ENCODE measurements at places on chromosomes 11 and 22.

- no peak for DNase-seq
Measured at GRCh38 chr11:120759046-120759445, 247.5 kb downstream of the GRIK4 start.

DNA sequence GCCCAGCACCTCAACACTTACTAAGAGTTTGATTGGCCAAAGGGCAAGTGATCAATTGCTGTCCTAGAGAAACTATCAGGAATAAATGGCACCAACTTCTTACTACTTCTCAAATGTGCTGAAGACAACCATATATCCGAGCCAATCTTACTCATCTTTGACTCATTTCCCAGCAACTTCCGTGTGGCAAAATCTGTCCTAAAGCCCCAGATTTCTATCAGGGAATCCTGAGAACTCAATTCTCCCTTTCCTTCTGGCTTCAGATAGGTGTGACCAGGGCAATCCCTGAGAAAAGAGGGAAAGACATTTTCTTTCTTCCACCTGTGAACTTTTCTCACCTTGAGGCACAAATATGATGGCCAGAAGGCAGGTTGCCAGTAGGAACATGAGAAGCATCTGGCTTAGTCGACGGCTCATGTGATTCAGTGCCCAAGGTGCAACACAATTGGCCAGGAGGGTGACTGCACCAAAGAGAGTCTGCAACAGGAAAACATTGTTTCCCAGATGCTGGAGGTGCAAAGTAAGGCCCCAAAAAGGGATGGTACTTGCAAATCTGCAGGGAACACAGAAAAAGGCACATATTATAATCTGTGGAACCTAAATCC is 21.8 kb upstream of the SLC22A24 start:
- DNase-seq, result no peak

DNA sequence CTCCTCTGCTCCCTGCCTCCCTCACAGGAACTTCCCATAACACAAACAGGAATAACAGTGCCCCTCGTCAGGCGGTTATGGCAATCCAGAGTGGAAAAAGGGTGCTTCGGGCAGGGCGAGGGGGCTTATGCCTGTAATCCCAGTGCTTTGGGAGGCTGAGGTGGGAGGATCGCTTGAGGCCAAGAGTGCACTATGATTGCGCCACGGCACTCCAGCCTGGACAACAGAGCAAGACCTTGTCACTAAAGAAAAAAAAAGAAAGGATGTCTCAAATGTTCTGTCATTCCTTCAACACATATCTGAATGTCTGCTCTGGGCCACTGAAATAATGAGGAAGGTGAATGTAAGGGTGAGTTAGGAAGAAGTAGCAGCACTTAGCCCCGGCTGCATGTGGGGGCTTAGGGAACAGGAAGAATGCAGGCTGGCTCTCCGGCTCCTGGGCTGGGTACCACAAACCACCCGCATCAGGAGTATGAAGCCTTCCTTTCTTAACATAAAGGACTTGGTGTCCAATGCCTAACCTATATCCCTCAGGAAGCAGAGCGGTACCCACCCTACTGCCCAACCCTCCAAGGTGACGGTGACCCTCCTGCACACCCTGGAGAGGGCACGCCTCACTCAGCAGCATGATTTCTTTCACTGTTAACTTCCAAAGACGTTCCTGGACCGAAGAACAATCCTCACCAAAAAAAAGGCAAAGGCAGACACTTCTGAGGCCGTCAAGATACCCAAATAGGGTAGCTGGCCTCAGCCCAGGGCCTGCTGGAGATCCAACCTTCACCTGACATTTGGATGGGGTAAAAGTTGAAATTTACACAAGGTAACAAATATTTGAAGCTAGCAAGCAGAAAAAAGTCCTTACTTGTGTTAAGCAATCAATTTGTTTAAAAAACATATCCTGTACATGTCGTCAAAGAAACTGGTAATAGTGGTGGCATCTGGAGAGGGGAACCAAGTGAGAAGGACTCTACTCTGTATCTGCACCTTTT is 3.8 kb downstream of the CPT1A start:
- DNase-seq, result no peak

GRCh38 chr11:109984634-109985289 is 108.4 kb upstream of the ZC3H12C start:
- no peak for DNase-seq

- no peak for DNase-seq
Measured at GRCh38 chr11:35734669-35735410, 72.3 kb downstream of the TRIM44 start.

DNA sequence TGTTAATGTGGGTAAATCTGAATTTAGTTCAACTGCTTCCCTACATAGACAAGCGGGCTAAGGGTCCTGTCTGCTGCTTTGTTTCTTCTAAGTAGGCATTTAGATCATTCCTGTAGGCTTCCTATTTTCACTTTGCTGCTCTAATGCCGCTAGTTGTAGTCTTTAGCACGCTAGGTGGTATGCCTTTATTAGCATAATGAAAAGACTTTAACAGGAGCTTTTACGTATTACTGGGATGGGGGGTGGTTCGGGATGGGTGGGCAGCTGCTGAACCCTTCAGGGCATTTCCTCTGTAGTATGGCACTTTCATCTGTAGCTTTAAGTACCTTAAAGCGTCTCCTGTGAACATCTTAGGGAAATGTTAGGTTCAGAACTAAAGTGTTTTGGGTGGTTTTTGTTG is 85.3 kb downstream of the GGT1 start:
- no peak for DNase-seq

GRCh38 chr22:44181033-44181911 is 547 bp downstream of the PARVG start:
- DNase-seq, result peak; percentile 82

DNA sequence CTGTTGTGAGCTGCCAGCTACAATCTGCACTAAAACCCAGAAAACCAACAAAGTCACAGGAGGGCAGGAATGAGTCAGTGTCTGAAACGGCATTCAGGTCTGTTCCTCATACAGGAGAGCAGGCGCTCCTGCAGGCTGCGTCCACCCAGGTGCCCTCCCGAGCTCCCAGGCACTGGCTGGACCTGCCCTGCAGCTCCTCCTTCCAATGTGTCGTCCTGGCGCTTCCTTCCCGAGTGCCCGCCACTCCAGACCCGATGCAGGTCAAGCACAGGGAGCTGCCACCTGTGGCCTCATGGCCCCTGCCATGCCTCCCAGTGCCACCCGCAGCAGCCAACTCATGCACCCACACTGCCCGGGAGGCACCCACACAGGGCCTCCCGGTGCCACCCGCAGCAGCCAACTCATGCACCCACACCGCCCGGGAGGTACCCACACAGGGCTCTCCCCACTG is 12.0 kb downstream of the BRD1 start:
- DNase-seq, result no peak

- DNase-seq, result no peak
Measured at GRCh38 chr11:90500922-90501568, 278.2 kb upstream of the CHORDC1 start.

GRCh38 chr11:117435326-117435725 is 107.7 kb downstream of the CEP164 start:
- no peak for DNase-seq

- no peak for DNase-seq
Measured at GRCh38 chr11:79139900-79140299, 300.9 kb downstream of the TENM4 start.

DNA sequence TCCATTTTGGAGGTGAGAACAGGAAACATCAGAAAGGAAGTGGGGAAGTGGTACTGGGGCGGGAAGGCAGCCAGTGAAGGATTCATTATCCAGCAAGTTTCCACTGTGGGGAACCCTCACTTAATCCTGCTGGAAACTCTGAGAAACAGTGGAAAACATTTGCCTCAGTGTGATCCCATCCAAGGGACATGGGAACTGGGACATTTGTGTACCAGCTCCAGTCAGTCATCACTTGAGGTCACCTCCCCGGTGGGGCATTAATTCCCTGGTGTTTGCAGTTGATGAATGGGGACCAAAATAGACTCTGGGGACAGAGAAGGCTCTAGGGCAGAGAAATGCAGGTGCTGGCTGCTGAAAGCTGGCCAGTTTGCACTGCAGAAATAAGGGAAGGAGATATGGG is 599.9 kb downstream of the BUD13 start:
- DNase-seq, result no peak
